GM23338 (cell line): ENCODE measurements at places on chromosomes 5 and 9.
A peak's percentile ranks its signal among the peaks of the same experiment; 100 is the strongest.

- no peak for DNase-seq
These were observed 137.1 kb upstream of the TMEM161B start for GRCh38 chr5:88405783-88406182.

DNA sequence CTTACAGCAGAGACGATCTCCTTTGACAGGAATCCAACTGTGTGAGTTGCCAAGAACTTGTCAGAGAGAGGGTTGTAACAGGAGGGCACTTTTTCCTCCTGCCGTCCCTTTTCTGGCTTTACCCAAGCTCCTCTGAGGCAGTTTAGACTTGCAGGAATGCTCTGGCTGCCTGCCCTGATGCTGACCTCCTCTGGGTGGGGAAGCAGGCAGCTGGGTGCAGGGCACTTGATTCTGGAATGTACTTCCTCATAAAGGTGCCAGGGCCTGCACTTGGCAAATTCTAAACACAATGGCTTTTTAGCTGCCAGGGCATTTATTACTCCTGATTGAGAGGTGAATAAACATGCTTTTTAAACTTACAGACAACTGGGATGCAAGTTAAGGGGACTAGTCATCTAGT, 190.4 kb downstream of the EPB41L4A start:
- peak; percentile 47 for DNase-seq

GRCh38 chr5:88820581-88820980, 62.4 kb downstream of the MEF2C start:
- no peak for DNase-seq

- DNase-seq = peak; percentile 36
These were observed 5.5 kb downstream of the NKX2-5 start for GRCh38 chr5:173229382-173229959.

DNA sequence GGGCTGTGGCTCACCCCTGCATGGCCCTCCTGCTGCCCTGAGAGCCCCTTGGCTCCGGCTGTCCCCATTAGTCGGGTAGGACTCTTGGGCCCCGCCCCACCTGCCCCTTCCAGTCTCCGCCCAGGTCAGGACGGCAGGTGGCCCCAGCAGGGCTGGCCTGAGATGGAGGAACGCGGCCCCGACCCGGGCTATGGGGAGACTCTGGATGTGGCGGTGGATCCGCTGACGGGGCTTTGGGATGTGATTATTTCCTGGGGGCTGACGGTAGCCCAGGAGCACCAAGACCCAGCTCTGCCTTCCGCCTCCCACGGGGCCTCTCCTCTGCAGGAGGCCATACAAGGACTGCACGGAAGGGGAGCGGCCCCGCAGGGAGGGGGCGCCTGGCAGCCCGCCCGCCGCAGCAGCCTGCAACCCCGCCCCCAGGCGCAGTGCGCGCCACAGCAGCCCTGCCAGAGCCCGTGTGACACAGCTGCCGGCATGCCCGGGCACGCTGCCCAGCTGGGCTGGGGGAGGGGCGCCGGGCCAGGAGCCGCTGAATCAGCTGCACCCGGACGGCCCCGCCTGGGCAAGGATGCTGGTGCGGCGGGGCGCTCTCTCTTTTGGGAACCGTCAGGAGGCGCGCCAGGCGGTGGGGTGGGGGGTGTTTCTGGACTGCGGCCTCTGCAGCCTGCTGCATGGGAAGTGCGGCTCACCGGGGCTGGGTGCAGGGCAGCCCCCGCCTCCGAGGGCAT, 9.2 kb downstream of the TMEM250 start:
- DNase-seq = peak; percentile 85

- DNase-seq = peak; percentile 54
These were observed 700 bp downstream of the CDO1 start for GRCh38 chr5:115815693-115816225.
